ENCODE measurements at places on chromosomes 11 and 22.

- no peak for DNase-seq
These were observed 4.0 kb downstream of the RPL3 start for GRCh38 chr22:39315389-39315788.

- no peak for DNase-seq
These were observed 86.6 kb upstream of the ARHGAP32 start for GRCh38 chr11:129278586-129279319.

GRCh38 chr22:35995348-35995747, 33.3 kb downstream of the RBFOX2 start:
- no peak for DNase-seq

DNA sequence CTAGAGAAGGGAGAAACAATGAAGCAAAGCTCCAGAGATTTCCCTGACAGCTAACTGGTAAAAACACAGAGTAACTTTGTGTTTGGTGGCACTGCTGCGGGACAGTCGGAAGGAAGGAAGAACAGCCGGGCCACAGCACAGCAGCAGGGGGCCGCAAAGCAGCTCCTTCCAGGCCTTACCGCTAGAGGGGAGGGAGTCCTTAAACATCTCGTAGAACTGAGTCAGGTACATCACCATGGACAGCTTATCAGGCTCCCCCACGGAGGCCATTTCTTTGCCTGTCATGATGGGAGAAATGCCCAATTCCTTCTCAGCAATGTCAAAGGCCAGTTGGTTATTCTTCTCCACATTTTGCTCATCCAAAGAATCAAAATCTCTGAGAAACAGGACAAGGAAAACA, 114.6 kb upstream of the BID start:
- no peak for DNase-seq

DNA sequence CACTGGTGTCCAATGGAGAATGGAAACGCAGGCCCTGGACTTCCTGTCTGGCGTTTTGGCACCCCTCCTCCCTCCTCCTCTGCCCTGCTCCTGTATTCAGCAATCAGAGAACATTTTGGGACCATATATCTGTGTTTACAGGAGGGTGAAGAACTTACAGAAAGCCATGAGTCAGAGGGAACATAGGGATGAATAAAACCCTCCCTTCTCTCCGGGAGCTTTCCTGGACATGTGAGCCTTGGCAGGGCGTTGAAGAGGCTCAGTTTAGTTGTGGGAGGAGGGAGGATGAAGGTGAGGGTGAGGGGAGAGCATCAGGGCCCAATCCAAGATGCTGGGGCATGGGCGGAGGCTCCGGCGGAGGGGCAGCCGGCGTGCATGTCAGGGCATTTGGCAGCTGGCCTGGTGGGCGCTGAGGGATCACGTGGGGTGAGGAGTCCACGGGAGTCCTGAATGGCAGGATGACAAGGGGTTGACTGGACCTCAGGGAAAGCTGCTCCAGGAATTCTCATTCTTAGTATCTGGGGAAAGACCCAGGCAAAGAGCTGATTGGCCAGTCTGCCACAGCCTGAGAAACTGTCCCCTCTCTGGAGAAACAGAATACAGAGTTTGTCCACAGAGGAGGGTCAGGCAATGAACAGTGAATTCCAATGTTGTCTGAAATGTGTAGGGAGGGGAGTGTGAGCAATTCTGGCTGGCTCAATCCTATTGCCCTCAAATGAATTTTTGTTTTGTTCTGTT, 28.9 kb downstream of the MICAL2 start:
- DNase-seq = no peak

DNA sequence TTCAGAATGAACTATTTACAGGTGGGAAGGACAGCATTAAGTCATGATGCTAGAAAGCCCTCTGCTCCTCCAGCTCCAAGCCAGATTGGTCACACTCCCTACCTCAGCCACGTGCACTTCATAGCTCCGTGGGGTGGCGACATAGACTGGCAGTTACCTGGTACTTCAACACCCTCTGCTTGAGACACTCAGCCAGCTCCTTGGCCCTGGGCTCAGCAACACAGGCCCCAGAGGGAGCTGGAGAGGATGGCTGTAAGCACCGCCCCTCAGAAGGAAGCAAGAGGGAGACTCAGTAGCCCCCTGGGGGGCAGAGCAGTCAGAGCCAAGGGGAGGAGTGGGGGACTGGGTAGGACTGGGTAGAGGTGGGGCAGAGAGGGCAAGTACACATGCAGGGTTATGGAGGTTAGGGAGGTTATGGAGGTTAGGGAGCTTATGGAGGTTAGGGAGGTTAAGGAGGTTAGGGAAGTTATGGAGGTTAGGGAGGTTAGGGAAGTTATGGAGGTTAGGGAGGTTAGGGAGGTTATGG, 102.1 kb upstream of the BID start:
- DNase-seq = no peak

DNA sequence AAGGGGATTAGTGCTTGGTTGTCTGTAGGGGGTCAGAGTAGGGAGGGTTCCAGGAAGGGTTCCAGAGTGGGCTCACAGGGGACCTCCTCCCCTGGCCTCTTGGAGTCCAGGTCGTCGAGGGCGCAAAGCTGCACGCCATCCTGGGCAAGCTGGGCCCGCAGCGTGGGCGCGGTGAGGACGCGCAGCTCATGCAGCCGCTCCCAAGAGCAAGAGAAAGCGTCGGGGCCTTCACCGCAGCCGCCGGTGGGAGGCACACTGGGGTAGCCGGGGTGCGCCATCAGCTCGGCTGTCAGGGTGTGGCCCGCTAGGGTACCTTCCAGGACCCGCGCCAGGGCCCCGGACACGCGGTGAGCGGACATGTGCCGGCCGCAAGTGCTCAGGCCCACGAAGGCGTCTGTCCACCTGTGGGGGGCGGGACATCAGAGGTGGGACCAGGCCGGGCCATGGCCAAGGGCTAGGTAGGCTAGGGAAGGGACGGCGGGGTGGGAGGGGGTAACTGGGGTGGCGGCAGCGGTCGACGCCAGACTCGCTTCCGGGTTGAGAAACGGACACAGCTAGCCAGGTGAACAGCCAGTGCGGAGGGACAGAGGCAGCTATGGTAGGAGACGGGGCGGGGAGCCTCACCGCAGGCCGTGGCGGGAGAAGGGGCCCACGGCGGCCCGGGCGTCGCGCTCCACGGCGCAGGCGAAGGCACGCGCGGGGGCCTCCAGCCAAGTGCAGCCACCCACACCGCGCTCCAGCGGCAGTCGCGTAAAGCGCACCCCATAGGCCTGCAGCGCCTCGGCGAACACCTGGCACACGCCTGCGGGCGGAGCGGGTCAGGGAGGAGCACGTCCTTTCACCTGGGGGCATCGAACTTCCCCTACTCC, 1.2 kb downstream of the YDJC start:
- DNase-seq = no peak

- no peak for DNase-seq
These were observed 29.6 kb downstream of the RTN4R start for GRCh38 chr22:20238536-20238900.

DNA sequence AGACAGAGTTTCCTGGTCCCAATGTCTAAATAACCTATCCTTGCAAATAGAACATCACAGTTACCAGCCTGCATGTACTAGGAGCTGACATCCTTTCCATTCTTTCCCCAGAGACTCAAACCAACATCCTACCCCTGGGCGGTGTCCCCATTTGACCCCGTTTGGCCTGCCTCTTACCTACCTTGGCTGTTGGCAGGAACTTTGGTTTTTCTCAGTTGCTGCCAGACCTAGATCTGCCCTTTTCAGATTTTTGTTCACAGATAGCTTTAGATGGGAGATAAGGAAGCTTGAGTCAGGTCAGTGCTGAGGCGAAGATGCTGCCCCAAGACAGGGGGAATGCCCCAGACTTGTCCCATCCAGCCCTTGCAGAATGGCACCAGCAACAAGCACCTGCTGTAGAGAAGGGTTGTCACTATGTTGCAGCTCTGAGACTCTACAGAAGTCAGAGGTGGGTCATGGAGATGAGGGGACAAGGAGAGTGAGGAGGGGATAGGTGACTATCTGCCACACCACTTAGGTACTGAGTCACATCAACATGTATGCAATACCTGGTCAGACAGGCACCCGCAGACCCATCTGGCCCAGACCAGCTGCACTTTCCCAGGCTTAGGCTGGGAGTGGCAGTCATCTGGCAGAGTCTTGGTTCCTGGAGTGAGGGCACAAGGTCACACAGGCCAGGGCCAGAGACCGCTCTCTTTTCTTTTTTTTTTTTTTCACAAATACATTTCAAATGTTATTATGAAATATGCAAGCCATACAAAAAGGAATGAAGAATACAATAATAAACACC, 61.5 kb upstream of the POU2AF1 start:
- DNase-seq = no peak

DNA sequence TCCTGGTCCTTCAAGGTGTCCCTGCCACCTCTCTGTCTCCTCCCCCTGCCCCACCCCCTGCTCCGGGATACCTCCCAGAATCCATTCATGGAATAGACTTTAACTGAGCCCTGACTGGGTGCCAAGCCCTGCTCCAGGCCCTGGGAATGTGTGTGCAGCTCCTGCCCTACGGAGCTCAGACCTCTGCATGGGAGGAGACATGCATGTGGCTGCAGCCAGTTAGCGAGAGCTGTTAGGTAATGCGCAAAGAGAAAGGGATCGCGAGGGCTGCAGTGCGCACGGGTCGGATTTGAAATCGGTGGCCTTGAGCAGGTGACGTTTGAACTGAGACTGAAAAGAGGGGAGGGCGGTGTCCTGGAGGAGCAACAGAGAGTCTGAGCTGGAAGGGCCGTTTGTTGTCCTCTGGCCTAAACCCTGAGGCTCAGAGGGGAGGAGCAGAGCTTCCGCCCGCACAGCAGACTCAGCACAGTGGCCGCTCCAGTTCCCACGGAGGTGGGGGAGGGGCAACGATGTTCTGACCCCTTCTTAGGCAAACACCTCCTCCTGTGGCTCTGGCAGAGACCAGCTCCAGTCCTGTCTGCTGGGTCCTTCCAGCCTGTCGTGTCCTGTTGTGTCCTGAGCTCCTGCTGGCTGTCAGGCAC, 19.8 kb upstream of the LRRC10B start:
- no peak for DNase-seq

- DNase-seq = no peak
These were observed 181.5 kb downstream of the MAML2 start for GRCh38 chr11:96161307-96162089.

DNA sequence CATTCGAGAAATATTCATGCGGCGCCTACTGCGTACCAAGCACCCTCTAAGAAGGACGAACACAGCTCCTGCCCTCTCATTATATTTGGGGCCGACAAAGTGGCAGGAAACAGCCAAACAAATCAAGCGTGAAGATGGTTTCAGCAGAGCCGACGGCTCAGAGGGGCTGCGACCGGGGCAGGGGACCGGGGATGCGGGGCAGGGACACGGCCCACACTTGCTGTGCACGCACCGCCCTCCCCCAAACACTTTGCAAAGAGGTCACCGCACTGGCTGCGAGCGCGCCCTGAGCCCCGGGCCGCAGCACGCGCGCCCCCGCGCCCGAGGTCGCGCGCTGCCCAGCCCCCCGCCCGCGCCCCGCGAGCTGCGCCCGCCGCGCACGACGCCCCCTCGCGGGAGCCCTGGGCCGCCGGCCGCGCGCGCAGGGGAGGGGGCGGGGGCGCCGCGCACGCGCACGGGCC, 255 bp upstream of the SYNGR1 start:
- no peak for DNase-seq

GRCh38 chr11:109130910-109131309, 291.1 kb upstream of the C11orf87 start:
- DNase-seq = no peak

- peak; percentile 19 for DNase-seq
These were observed 33.0 kb downstream of the SERGEF start for GRCh38 chr11:17979770-17980371.

DNA sequence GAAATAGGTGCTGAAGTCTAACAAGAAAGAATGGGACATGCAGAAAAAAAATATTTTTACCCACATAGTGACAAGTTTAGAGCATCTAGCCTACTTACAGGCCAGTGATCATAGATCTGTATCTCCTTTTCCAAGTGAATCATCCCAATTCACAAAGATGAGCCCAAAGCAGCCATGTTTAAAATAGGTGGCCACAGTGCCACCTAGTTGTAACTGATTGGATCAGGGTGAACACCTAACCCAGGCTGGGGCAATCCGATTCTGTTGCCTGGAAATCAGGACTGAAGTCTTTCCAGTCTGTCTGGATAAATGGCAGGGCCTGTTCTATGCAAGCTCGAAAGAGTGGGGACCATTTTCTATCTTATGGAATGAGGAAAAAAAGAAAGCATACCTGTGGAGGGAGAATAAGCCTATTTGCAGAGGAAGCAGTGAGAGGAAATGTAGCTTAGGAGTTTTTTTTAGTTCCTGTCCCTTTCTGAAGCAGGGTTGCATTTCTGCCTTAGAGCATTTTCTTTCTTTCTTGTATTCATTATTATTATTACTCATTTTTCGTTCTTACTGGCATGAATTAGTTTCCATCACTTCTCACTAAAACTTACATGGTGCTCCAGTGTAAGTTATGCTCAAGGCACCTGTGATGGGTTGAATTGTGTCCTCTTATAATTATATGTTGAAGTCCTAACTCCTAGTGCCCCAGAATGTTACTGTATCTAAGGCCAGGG, 113.2 kb upstream of the RAG2 start:
- DNase-seq = no peak

- no peak for DNase-seq
These were observed 40.4 kb downstream of the BCR start for GRCh38 chr22:23220485-23221350.

DNA sequence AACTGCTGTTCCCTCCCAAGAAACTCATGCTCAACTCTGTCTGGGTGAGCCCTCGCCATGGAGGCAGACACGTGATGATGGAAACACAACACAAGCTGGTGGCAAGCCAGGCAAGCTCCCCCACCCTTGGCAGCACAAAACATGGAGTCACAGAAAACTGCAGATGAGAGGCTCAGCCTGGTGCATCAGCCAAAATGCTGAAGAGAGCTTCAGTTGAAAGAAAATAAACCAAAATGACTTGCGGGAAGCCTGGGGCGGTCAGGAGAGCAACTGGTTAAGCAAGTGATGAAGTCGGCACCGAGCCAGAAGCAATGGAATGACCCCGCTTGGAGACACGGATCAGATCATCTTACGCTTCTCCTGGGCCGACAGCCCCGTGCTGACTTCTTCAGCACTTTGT, 68.3 kb downstream of the C11orf58 start:
- DNase-seq = no peak

- peak; percentile 4 for DNase-seq
These were observed 259.4 kb downstream of the SWAP70 start for GRCh38 chr11:9923280-9923679.

GRCh38 chr11:27735281-27735680, 35.0 kb upstream of the BDNF start:
- no peak for DNase-seq

DNA sequence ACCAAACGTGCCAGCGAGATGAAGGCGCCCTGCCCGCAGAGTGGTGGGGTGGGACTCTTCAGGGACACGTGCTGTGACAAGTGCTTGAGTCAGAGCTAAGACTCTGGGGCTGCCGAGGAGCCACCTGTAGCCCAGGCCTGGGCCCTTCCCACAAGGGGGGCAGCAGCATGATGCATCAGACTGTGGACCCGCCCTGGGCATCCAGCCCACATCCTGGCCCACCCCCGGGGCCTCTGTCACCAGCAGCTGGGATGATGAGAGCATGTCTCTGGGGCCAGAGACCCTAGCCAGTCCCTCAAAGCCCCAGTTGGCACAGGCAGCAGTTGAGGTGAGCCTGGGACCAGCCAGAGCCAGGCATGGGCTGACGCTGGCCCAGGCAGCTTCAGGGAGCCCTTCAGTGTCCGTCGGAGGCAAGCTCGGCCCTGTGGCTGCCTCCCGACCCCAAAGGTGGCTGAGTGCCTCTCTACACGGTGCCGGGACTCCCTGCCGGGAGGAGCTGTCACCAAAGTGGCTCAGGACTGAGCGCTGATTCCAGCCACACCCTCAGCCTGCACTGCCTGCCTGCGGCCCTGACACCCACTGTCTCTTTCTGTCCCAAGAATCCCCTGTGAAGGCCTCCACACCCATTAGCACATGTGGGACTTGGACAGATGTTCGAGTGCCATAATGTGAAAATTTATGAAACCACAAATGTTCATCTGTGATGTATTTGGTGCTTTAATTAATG, 41.3 kb downstream of the CDKN1C start:
- DNase-seq = no peak
